ENCODE measurements at places on chromosomes 16 and 17. TPM values are rescaled to one million over a fixed set of nuclear protein-coding genes. Genes with fewer than 3 reads are reported as not detected.
A peak's percentile ranks its signal among the peaks of the same experiment; 100 is the strongest.

- no peak for DNase-seq
Measured at GRCh38 chr17:71472809-71473789, 647.7 kb upstream of the SOX9 start.

DNA sequence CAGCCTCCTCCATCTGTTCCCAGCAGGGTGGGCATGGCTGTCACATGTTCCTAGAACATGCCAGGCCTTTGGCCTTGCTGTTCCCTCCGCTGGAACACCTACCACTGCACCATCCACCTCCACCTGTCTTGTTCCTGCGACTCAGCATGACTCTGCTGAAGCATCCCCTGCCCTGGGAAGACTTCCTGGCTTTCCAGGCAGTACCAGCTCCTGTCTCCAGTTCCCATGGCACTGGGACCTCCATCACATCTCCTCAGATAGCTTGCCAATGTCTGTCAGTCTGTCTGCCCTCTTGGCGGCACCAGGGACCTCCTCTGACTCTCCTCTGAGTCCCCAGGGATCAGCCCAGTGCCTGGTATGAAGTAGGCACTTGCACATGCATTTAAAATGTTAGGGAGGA, 15.7 kb downstream of the PDP2 start:
- DNase-seq: no peak

GRCh38 chr16:86307514-86307903, 202.8 kb upstream of the FOXF1 start:
- DNase-seq: no peak

DNA sequence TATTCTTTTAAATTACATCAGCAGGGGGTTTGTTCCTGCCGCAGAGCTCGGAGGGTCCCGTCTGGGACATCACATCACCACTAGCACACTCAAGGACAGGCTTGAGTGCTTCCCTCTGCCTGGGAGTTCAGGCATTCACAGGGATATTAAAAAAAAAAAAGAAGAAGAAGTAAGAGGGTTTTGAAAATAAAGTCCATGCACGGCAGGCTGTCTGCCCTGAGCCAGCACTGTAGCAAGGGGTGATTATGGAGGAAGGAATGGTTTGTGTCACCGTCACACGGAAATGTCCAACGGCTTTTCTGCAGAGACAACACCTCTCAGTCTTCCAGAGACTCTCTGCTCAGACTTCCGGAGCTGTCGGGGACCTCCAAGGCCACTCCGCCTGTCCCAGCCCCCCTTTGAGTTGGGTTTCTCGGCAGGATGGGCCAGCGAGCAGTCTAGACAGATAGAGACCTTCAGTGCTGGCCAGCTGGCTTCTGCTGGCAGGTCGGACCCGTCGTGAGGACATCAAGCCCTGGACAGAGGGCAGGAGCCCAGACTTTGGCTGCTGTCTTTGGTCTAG, 33.6 kb downstream of the MEOX1 start:
- no peak for DNase-seq

- no peak for DNase-seq
Measured at GRCh38 chr17:40535924-40536294, 29.4 kb downstream of the CCR7 start.

Gene CXCL16
- 4.3 TPM for total RNA-seq

- DNase-seq: no peak
Measured at GRCh38 chr16:89325861-89326471, 108.5 kb downstream of the ZNF778 start.

DNA sequence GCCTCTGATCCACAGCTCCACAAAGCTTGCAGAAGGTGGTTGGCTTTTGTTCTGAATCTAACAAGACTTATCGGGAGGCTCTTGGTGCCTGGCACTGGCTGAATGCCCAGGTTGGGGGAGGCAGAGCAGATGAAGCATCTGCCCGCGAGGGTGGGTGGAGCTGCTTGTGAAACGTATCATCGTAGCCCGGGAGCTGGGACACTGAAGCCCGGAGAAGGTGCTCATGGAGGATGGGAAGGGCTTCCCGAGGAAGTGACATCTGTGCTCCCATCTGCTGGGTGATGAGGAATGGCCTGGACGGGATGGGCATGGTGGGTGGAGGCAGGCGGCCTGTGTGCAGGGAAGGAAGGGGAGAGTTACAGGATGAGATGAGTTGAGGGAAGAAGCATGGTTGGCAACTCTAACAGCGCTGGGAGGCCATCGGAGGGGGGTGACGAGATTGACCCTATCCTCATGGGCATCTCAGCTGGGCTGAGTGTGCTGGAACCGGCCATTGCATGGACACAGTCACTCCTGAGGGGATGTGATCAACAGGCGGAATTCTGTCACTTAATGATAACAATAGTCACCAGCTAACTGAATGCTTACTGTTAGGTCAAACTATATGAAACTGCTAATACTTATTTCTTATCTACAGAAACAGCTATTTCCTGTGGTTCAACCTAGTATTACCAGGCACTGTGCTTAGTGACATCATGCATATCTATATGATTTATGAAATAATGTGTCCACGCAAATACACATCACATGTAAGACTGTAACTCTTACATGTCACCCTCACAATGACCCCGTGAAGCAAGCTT, 102.7 kb downstream of the ABCC6 start:
- DNase-seq: no peak

GRCh38 chr16:15610369-15610871, 32.5 kb downstream of the MARF1 start:
- peak; percentile 50 for DNase-seq

DNA sequence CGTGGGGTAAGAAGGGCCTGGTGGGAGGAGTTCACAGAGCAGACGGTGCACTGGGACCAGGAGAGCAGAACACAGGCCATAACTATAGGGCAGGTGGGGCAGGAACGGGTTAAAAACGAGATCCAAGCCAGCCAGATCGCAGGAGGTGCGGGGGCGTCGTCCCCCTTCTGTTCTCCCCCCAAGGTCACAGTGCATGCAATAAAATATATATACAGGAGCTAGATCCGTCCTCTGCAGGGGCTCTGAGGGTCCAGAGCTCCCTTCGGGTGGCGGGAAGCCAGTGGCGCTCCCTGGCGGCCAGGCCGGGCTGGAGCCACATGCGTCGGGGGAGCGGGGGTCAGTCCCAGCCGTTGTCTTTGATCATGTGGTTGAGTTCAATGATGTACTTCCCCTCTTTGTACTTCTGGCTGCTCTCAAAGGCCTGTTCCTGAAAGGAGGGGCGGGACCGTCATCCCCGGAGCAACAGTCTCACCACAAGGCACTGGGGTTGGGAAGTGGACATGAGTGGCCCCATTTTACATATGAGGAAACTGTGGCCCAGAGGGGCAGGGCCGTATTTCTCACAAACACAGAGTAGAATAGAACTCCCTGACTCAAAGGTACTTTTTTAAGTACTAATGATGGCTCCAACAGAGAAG, 768 bp upstream of the TBX6 start:
- peak; percentile 84 for DNase-seq

DNA sequence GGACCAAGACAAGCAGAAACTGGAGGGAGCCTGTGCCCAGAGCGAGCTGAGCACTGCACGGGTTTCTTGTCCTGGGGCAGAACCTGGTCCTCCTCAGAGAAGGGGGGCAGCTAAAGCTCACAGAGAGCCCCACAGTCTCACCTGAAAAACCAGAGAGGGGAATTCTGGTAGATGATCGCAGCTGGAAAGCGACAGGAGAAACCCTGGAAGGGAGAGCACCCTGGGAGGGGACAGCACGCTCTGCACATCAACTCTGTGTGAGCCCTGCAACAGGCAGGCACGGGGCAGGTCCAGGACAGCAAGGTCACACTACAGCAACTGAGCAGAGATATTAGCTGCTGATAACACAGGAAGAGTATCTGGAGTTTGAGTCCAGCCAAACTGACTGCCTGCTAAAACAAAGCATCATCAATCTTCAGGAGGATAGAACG, 18.2 kb downstream of the ZCCHC14 start:
- DNase-seq: no peak

GRCh38 chr16:23206986-23207385, 24.4 kb downstream of the SCNN1G start:
- no peak for DNase-seq

Gene HBZ
- not detected for total RNA-seq

- DNase-seq: no peak
Measured at GRCh38 chr17:67712375-67712774, 5.4 kb upstream of the NOL11 start.

GRCh38 chr16:1469693-1470201, 5.1 kb downstream of the CLCN7 start:
- no peak for DNase-seq

Gene STX1B
- 2.2 TPM for total RNA-seq

DNA sequence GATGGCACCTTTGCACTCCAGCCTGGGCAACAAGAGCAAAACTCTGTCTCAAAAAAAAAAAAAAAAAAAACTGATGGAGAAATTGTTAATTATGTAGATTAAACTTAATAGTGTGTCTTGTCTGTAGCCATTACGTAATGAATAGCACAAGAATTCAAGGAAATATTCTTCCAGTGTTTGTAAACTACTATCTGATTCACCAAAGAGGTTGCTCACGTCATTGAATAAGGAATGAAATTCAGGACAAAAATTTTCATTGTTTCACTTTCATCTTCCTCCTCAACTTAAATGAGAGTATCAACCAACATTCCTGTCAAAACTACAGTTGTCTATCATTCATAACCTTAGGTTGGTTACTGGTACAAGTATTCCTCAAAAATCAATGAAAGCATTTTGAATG, 30.7 kb upstream of the MYO18A start:
- no peak for DNase-seq

Gene CACNG3
- not detected for total RNA-seq

DNA sequence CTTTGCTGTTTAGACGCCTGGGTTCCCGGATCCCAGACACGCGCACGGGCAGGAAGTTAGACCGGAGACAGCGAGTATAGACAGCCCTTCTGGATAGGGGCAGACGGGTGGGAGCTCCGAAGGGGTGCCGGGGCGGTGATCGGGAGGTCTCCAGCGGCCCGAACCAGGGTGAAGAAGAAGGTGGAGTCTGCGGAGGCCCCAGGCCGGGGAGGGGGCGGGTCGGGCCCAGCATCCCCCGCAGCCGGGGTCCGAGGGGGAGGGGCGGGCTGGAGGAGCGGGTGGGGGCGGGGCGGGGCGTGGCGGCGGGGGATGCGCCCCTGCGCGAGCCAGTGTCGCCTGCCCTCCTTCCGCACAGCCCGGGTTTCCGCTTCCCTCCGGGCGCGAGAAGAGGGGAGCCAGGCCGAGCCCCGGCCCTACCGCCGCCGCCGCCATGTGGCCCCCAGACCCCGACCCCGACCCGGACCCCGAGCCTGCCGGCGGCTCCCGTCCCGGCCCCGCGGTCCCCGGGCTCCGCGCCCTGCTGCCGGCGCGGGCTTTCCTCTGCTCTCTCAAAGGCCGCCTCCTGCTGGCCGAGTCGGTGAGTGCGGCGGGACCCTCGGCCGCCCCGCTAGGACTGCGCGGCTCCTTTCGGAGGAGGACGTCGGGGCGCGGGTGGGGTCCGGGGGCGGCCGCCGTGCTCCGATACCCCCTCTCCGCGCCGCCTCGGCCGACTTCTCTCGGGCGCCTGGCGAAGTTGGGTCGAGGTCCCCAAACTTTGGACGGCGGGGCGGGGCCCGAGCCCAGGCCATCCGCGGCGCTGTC, at the start of gene CMTM3:
Gene CMTM3 (plus strand): TSS at position 329 of the 801 bp plus-strand sequence. CDS start 102 bp downstream, at position 431.
- DNase-seq: peak; percentile 82

Gene KRT39
- total RNA-seq: not detected

Gene IL4R
- total RNA-seq: 313 TPM

GRCh38 chr16:86033971-86034370, 135.0 kb downstream of the IRF8 start:
- DNase-seq: no peak

DNA sequence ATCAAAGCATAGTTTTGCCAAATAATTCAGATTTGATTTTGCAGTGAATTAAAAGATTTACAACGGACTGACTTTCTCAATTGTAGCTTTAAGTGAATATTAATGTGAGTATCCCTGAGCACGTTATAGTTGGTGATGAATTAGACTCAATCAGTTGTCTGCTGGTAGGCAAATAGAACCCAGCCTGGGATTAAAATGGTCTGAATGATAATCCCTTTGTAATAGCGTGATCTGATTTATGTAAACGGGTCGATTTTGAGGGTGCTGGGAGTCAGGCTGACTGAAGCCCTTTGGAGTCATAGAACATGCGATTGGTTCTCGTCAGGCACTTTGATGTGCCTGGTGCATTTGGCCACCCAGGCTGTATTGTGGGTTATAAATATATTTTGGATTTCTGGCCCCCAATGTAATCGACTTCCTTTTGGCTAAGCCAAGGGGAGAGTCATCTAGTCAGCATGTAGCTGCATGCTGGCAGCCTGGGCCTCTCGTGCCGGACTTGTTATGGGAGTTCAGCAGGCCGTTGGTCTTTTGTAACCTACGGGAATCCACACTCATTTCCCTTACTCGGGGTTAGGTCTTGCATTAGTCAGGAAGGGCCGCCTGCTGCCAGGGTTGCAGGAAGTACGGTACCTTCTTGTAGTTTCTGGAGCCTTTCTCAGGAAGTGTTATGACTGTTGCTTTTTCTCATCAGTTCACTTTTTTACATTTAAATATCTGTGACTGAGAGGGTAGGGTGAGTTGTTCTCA, 5.4 kb downstream of the PGS1 start:
- peak; percentile 80 for DNase-seq

GRCh38 chr17:58189436-58190146, 2.9 kb upstream of the EPX start:
- DNase-seq: no peak

DNA sequence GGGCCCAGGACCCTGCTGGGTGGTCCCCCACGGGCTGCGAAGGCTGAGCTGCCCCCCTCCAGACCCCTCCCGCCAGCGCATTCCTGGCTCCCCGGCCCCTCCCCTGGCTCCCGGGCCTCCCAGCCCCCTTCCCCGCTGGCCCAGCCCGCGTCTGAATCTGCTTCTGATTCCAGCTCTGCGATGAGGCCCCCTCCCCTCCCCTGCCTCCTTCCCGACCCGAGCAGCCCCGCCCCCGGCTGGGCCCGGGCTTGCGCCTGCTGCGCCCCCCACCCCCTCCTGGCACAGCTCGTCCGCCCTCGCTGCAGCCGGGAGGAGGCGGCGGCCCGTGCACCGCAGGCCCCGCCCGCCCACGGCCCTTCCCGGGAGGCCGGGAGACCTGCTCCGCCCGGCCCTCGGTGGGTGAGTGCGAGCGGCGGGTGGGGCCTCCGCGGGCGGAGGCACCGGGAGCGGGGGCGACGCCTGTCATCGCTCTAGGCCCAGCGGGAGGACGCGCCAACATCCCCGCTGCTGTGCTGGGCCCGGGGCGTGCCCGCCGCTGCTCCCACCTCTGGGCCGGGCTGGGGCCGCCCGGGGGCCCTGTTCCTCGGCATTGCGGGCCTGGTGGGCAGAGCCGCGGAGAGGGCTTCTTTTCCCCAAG, at the start of gene NTN3:
Gene NTN3 (plus strand): TSS at position 282 of the 637 bp plus-strand sequence. CDS start 405 bp downstream, outside the sequence.
- DNase-seq: no peak

DNA sequence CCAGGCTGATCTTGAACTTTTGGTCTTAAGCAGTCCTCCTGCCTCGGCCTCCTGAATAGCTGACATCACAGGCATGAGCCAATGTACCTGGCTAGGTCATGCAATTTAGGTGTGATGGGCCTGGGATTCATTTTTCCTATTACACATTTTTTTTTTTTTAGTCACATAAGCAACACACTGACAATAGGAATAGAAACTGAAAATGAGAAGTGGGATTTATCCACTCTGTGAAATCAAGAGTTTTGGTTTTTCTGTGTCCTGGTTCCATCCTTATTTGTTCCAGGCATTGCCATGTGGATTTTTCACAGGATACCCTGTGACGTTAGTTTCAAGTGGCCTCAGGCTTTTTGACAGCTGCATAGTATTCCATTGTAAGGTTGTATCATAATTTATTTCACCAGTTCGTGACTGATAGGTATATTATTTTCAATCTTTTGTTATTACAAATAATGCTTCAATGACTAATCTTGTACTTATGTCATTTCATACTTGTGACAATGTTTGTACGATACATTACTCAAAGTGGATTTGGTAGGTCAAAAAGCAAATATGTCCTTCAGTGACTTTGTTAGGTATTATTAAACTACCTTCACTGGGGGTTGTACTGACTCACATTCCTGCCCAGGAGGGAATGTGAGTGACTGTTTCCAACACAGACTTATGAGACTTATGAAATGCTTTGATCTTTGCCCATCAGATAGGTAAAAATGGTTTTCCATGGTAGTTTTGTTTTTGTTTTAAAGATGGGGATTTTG, 10.6 kb downstream of the ADCY7 start:
- no peak for DNase-seq
